SJCRH30 (cell line): ENCODE measurements at places on chromosomes 1 and 21.

- no peak for DNase-seq
These were observed 22.9 kb downstream of the ADAM30 start for GRCh38 chr1:119873135-119874015.

DNA sequence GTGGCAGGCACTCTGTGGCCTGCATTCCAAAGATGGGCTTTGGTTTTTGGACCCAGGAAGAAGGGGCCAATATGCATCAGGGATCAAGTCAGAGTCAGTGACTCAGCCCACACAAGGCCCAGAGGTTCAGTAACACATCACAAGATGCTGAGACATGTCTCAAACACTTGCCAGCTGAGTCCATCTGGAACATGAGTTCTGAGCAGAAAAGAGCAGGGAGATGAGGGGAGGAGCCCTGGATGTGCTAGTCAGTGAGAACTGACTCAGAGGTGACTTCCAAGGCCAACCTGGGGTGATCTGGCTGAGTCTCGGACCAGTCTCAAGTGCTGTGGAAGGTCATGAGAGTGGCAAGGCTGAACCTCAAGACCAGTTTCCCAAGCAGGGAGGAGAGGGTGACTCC, 150.1 kb downstream of the CDC7 start:
- no peak for DNase-seq

DNA sequence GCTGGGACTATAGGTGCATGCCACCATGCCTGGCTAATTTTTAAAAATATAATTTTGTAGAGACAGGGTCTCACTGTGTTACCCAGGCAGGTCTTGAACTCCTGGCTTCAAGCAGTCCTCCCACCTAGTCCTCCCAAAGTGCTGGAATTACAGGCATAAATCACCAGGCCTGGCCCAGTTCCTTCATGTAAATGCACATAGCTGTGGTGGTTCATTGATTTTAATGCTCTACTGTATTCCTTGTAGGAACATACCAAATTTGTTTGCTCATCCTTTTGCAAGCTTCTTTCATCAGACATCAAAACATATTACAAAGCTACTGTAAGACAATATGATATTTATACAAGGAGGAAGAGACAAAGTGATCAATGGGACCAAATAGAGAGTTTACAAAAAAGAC, 237.5 kb upstream of the ESRRG start:
- no peak for DNase-seq

- DNase-seq: peak; percentile 46
These were observed 1.7 kb downstream of the HLX start for GRCh38 chr1:220880726-220881506.

DNA sequence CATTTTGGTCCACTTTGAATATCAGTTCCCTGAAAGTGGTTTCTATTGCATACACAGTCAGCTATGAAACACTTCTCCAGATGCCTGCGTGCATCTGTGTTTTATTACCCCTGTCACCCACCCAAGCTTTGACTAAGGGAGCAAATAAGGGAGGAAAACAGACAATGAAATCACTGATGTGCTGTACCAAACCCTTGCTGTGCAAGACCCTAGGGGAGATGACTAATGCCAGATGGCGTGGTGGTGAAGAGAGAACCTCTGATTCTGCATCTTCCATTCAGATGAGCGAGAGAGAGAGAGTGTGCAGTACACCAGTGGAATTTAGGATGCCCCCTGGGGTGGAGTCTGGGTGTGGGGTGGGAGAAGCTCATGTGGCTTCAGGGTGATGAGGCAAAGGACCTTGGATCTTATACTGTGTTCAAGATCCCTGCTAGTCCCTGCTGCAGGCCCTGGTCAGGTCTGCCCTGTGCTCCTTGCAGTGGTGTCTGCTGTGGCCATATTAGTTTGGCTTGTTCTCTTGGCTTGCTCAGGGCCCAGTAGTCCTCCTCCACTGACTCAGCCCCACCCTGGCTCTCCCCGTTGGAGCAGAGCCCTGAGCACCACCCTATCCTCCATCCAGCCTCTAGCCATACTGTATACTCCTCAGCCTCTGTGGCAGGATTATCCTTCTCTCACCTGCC, 18.5 kb downstream of the CLCA1 start:
- no peak for DNase-seq

DNA sequence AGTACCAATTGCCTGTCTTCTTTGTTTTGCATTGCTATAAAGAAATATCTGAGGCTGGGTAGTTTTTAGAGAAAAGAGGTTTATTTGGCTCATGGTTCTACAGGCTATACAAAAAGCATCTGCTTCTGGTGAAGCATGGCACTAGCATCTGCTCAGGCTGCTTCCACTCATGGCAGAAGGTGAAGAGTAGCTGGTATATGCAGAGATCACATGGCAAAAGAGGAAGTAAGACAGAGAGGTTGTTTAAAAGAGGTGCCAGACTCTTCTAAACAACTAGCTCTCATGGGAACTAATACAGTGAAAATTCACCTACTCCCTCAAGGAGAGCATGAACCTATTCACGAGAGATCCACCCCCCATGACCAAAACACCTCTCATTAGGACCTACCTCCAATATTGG, 56.7 kb upstream of the GUCA2B start:
- no peak for DNase-seq

DNA sequence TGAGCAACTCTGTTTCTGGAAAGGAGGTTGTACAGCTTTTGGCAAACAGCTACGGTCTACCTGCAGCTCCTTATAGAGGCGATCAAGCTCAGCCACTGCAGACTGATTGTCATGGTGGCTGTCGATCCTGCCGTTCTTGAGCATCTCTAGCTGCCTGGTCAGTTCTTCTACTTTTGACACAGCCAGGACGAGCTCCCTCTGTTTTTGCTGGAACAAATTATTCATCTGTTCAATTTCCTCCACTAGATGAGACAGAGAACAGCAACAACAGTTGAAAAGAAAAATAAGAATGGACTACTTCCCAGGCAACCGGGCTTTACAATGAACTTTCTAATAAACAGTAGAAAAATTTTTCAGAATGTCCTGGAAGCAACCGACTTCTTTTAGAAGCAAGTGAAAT, 42.5 kb downstream of the TP53BP2 start:
- DNase-seq: no peak

GRCh38 chr1:167137332-167137781, 43.5 kb downstream of the STYXL2 start:
- DNase-seq: no peak

GRCh38 chr1:116574581-116575291, 3.9 kb upstream of the CD58 start:
- DNase-seq: peak; percentile 47

- DNase-seq: peak; percentile 82
These were observed 738 bp upstream of the CDC42BPA start for GRCh38 chr1:227318853-227319607.

DNA sequence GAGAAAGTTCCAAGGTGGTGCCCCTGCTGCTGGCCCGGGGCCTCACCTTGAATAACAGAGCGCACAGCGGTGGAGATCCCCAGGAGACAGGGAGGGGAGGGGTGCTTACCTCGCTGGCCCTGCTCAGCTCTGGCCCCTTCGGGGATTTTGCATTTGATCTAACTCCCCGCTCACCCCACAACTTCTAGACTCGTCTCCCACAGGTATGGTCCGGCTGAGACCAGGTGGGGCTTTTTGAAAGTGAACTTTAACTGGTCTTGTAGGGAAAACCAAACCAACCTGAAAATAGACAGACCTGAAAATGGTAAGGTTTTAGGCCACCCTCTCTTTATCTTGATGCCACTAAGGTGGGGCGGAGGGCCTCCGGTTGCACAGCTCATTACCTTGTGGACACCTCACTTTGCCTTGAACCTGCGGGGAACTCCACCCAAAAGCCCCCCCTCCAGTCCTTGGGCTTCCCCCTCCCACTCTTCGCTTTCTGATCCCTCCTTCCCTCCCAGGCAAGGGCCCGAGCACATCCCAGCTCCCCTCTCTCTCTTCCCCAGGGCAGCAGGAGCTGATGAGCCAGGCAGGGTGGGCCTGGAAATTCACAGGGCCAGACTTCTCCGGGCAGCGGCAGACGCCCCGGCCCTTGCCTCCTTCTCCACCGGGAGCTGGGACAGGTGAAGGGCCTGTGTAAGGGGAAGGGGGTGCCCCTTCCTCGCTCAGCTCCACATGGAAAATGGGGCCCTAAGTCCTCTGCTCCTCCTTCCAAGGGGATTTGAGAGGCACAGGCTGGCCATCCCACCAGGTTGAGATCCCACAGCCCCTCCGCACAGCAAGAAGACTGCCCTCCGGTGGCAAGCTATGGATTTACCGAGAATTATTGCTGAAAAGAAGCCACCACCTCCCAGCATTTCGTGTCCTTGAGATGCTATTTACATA, 16.1 kb downstream of the TNFRSF8 start:
- peak; percentile 66 for DNase-seq

DNA sequence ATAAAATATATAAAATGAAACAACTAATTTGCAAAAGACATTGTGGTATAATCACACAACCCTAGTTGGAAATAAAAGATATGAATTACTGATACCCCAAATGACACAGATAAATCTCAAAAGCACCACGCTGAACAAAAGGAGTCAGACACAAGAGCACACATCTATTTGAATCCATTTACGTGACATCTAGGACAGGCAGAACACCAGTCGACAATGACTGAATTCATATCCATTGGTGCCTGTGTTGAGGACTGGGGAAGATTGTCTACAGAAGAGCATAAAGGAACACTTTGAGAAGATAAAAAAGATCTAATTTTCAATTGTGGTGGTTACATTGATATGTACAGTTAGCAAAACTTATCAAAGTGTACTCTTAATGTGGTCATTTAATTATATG, 874.1 kb downstream of the LTN1 start:
- DNase-seq: no peak

- no peak for DNase-seq
These were observed 459.7 kb downstream of the KIF26B start for GRCh38 chr1:245614476-245614875.

DNA sequence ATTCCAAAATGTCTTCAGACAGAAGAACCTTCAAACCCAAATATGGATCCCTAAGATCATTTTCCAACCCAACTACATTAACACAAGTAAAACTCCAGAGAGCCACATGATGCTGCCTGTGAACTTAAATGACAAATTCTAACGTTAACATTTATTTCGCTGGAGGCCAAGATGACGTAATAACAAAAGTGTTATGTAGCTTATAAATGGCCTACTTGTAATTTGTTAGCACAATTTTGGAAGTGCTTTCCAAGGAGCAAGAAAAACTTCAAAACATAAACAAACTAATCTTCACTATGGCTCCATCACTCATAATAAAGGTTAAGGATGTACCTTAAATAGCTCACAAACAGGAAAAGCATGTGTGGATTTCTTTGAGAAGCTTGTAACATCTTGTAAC, 126.7 kb downstream of the HLCS start:
- DNase-seq: no peak

GRCh38 chr1:107795994-107796393, 169.0 kb downstream of the VAV3 start:
- no peak for DNase-seq

DNA sequence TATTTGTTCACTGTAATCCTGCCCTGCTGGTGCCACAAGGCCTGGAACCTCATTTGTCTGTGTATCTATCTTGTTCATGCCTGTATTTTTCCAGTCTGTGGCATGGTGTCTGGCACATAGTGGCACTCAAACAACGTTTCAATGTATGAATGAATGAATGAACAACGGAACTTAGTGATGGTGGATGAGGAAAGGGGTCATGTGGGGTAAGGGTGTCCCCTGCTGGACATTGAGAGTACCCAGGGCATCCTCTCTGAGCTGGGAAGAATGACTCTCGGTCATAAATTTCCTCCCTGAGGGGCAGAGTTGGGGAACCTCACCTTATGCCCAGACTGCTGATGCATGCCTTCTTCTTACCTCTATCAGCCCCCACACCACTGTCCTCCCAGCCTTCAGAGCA, 18.9 kb upstream of the ZNF683 start:
- peak; percentile 56 for DNase-seq

- no peak for DNase-seq
These were observed 176.4 kb upstream of the KAZN start for GRCh38 chr1:14421977-14422609.

- no peak for DNase-seq
These were observed 51.4 kb downstream of the LEPR start for GRCh38 chr1:65471861-65472332.

GRCh38 chr21:40752125-40752524, 94.8 kb downstream of the DSCAM start:
- DNase-seq: no peak

- DNase-seq: no peak
These were observed 650.3 kb upstream of the NR5A2 start for GRCh38 chr1:199377211-199377610.

- DNase-seq: no peak
These were observed 31.6 kb upstream of the RAB3GAP2 start for GRCh38 chr1:220303871-220304270.

DNA sequence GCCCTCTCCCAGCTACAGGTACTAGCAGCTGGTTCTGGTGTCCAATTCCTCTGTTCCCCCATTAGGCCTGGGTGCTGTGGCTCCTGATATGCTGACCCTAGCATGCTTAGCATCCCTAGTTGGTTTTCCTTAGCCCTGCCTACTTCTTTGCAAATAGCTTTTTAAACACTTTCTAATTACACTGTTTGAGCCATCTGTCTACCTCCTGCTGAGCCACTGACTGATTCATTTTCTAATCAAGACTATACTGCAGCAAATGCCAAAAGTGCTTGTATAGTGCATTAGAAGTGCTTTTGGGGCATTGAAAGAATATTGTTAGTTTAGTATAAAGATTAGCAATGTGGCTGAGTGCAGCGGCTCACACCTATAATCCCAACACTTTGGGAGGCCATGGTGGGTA, 36.3 kb downstream of the ERICH3 start:
- DNase-seq: no peak

GRCh38 chr1:9262096-9262986, 27.8 kb downstream of the H6PD start:
- DNase-seq: no peak

- peak; percentile 57 for DNase-seq
These were observed 997 bp downstream of the IFNAR2 start for GRCh38 chr21:33230545-33231324.

DNA sequence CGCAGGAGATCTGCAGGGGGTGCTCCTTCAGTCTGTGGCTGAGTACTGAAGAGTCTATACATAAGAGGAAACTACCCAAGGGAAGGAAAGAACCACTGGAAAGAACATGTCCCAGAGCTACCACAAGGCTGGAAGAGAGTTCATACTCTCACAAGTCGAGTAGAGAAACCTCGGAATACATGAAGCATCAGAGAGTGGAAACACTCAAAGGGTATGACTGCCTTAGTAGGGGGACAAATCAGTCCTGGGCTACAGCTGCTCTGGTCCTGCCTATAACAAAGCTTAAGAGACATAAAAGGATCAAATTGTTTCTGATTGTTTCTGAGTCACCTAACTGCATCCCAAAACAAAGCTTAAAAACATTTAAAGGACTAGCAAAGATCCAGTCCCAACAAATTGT, 27.4 kb downstream of the TMEM50B start:
- no peak for DNase-seq

DNA sequence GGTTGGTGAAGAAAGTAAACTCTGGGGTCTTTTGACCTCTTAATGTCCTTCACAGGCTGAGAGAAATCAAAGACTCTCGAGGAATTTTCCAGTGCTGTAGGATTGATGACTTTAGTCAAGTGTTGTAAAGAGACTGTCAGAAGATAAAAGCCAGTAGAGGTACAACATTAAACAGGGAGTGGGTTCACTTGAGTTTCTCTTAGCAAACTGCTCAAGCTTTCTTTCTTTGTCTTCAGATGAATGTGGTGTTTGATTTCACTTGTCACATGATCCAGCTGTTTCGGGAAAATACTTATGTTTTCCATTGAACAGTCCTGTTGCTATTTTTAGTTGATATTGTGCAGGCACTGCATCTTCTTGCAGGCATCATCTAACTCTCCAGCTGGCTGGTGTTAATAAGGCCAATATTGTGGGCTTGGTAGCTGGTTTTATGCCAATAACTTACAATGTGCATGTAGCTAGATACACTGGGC, 45.6 kb downstream of the XCL2 start:
- peak; percentile 59 for DNase-seq

- DNase-seq: no peak
These were observed 27.7 kb upstream of the RIPK4 start for GRCh38 chr21:41794600-41794999.
